ENCODE measurements at places on chromosomes 2 and 18.

GRCh38 chr2:237924164-237924534 lies 42.7 kb upstream of the UBE2F start:
- no peak for DNase-seq

DNA sequence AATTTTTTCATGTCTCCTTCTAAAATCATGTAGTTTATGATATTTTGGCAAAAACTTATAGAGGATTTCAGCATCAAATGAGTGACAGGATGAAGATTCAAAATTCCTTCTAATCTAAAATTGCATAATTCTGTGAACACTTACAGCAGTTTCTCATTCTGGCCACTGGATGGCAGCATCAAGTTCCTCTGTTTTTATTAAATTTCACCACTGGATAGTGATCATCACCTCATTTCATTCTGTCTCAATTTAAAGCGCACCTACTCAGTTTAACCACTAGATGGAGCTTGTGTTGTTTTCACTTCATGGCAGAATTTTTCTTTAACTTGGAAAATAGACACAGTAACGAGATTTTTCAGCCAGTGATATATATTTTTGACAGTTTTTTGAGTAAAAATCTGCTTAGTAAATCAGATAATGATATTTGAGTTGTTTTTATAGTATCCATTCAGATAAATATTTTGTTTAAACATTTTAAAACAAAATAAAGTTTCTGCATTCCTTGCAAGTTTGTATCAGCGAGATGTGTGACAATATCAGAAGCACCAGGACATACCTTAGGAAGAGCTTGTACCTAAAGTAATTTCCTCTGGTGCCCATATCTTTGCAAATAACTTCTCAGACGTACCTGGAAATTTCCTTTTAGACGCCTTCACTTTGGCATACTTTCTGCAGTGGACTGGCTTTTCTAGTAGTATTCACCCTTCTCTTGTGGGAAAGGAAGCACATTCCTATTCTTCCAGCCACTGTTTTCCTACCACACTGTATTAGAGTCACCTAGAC lies 94.7 kb upstream of the ARHGAP15 start:
- peak; percentile 47 for DNase-seq

DNA sequence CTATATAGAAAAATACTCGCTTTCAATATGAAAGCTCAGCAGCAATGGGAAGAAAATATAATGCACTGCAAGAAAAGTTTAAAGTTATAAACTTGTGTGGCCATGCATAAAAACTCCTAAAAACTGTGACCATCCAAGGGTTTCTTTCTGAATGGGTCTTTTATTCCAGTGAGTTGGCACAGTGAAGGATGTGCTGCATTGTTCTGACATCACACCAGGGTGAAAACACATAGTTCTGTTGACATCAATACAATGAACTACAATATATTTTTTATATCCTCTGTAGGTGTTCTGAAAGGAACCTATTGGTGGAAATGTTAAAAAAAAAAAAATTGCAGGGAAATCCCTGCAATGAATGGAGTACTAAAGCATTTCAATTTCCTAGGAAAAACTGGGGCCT lies 80.2 kb downstream of the CDH20 start:
- DNase-seq = no peak

GRCh38 chr2:71783815-71784214 lies 330.5 kb downstream of the DYSF start:
- no peak for DNase-seq

DNA sequence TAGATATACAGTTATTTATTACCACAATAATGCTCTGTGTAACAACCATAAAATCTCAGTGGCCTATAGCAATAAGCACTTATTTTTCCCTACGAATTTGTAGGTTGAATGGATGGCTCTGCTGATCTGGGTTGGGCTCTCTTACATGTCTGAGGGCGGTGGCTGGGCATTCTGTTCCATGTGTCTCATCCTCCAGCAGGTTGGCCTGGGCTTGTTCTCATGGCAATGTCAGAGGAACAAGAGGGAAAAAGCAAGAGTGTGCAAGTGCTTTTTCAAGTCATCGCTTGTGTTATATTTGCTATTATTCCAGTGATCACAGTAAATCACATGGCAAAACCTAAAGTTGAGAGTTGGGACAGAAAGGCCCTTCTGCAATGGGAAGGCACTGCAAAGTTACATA lies 30.4 kb upstream of the MYO3B start:
- no peak for DNase-seq

DNA sequence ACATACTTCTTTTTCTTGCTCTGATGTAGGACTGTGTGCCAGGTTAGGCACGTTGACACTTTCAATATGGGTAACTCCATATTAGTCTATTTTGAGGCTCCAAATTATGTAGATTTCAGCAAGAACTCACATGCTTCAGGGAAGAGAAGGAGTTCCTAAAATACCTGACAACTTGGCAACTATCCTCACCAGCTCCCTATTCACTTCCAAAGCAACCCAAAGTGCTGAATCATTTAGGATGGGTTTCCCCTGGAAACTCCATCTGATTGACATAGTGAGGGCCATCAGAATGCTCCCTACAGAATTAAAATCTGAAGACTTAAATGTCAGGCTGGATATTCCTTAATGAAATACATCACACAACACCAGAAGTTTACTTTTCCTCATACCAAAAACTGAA lies 32.5 kb upstream of the NFU1 start:
- no peak for DNase-seq

DNA sequence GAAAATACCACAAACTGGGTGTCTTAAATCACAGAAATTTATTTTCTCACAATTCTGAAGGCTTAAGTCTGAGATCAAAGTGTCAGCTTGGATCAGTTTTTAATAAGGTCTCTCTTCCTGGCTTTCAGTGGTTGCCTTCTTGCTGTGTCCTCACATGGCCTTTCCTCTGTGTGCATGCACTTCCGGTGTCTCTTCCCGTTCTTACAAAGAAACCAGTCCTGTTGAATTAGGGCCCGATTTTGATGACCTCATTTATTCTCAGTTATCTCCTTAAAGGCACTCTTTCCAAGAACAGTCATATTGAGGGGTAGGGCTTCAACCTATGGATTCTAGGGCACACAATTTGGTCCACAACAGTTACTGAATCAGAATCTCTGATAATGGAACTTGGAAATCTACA lies 5.4 kb upstream of the XIRP2 start:
- DNase-seq = no peak

- no peak for DNase-seq
Observed at GRCh38 chr2:230600285-230600684, 112.4 kb upstream of the CAB39 start.

DNA sequence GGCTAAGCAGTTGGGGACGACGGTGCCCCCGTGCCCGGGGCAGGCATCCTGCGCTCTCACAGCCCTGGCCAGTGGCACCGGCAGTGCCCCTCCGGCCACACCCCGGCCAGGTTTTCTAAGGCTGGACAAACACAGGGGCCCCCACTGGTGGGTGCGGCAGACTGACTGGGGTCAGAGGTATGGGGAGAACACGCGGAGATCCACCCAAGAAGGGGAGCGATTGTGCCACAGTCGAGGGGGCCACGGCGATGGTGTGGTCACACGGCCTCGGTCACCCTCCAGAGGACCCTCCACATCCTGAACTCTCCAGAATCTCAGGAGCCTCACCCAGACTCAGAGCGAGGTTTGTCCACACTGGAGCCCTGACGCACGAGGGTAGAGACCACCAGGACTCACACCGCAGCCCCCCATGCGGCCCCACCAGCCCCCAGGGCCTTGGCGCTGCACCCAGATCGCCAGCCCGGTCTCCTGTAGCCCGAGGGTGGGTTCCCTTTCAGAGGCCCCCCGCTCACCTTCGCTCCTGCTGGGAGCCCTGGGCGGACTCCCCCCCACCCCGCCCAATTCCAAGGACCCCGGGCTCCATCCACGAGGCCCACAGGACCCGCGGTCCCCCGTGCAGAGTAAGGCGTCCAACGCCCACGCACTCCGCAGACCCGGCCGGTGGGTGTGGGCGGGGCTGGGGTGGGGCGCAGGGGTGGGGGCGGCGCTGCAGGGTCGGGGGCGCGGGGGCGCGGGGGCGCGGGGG lies 15.2 kb downstream of the PDCD1 start:
- no peak for DNase-seq

GRCh38 chr18:43486462-43486861 lies 209.2 kb upstream of the SYT4 start:
- DNase-seq = no peak

GRCh38 chr2:22579341-22579740 lies 805.6 kb upstream of the KLHL29 start:
- no peak for DNase-seq
